ENCODE measurements at places on chromosomes 16 and 17. TPM values are rescaled to one million over a fixed set of nuclear protein-coding genes. Genes with fewer than 3 reads are reported as not detected.

Gene UTS2R
- not detected for total RNA-seq

Gene PTX4
- not detected for total RNA-seq

Gene SHISA9
- not detected for total RNA-seq

DNA sequence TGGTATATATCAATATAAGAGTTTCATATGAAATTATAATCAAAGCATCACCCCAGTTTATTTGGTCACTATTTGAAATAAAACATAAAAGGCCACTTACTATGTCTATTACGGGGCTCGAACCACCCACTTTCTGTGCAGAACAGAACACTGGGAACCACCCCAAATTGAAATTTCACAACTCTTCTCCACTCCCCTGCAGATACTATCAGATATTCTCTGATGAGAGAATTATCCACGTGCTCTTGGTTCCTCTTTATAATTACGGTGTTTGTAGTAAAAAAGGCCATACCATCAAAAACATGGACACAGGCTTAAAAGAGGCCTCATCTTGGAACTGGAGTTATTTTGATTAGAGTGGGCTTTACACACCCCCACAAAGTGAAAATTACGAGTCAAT, 82.8 kb downstream of the WDR59 start:
- no peaks in the 10 kb centered on the region for H3K27me3 ChIP-seq
- no peak for DNase-seq
- no peaks in the 10 kb centered on the region for H3K4me1 ChIP-seq
- H3K36me3 ChIP-seq = peaks cover 22% of the 10 kb centered on the region
- H3K27ac ChIP-seq = no peak overlapping the region
- H3K4me3 ChIP-seq = no peak overlapping the region

GRCh38 chr16:50591800-50592771, 43.9 kb downstream of the NKD1 start:
- peaks cover 10% of the 10 kb centered on the region for H3K4me1 ChIP-seq
- DNase-seq = no peak
- H3K27me3 ChIP-seq = no peaks in the 10 kb centered on the region
- no peak overlapping the region for H3K27ac ChIP-seq

- no peaks in the 10 kb centered on the region for H3K27me3 ChIP-seq
- peaks cover 10% of the 10 kb centered on the region for H3K36me3 ChIP-seq
- no peak overlapping the region for H3K27ac ChIP-seq
- no peak overlapping the region for H3K4me3 ChIP-seq
- DNase-seq = no peak
Observed at GRCh38 chr16:23420011-23420410, 33.0 kb downstream of the COG7 start.

- peak; percentile 40 for DNase-seq
- no peaks in the 10 kb centered on the region for H3K4me1 ChIP-seq
- H3K27ac ChIP-seq = no peak overlapping the region
- H3K27me3 ChIP-seq = no peaks in the 10 kb centered on the region
- H3K36me3 ChIP-seq = peaks cover 16% of the 10 kb centered on the region
- H3K4me3 ChIP-seq = no peak overlapping the region
Observed at GRCh38 chr17:79082311-79083190, 7.9 kb downstream of the ENGASE start.
